Suprapubic skin (tissue), 4 donors: ENCODE measurements at places on chromosomes 1 and 21. TPM values are rescaled to one million over a fixed set of nuclear protein-coding genes. Genes with fewer than 3 reads are reported as not detected.
A peak's percentile ranks its signal among the peaks of the same experiment; 100 is the strongest.

GRCh38 chr1:88655685-88656299, 28.3 kb upstream of the PKN2 start:
- DNase-seq: no peak
- H3K4me3 ChIP-seq: no peak overlapping the region
- no peaks in the 10 kb centered on the region for H3K4me1 ChIP-seq
- H3K27ac ChIP-seq: no peak overlapping the region
- H3K27me3 ChIP-seq: no peaks in the 10 kb centered on the region

GRCh38 chr1:159973350-159973940, 19.4 kb upstream of the SLAMF9 start:
- no peak overlapping the region for H3K4me3 ChIP-seq
- no peaks in the 10 kb centered on the region for H3K27me3 ChIP-seq
- H3K36me3 ChIP-seq: no peaks in the 10 kb centered on the region
- DNase-seq: no peak
- H3K27ac ChIP-seq: no peak overlapping the region
- H3K4me1 ChIP-seq: no peaks in the 10 kb centered on the region

The HPCAL4 gene
- not detected for total RNA-seq

The DEPDC1 gene
- total RNA-seq: 0.72 TPM

The CEP170 gene
- total RNA-seq: 19.4 TPM

DNA sequence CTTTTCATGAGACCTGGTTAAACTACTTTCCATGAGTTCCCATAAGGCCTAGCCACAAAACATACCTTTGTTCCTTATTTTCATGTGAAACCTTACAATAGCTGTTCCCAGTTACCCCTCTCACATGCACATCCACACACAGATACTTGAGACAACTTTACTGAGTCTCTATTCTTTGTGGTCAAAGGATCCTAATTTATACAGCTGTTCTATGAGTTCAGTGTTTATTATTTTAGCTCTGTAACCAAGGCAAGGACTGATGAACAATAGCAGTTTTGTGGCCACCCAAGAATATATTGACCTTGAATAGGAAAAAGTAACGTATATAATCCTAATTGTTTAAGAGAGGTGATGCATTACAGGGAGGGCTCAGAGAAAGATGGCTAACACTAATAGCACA, 160.5 kb upstream of the CACYBP start:
- DNase-seq: no peak
- H3K4me1 ChIP-seq: no peaks in the 10 kb centered on the region
- no peak overlapping the region for H3K27ac ChIP-seq
- no peak overlapping the region for H3K4me3 ChIP-seq
- no peaks in the 10 kb centered on the region for H3K27me3 ChIP-seq

The NBPF15 gene
- total RNA-seq: 14.1 TPM

The RGL1 gene
- total RNA-seq: 11.8 TPM

GRCh38 chr1:38326135-38326534, 279.5 kb upstream of the POU3F1 start:
- DNase-seq: no peak
- H3K4me1 ChIP-seq: no peaks in the 10 kb centered on the region
- H3K4me3 ChIP-seq: no peak overlapping the region
- H3K27me3 ChIP-seq: no peaks in the 10 kb centered on the region
- H3K36me3 ChIP-seq: no peaks in the 10 kb centered on the region

The GOLT1A gene
- total RNA-seq: not detected

- no peaks in the 10 kb centered on the region for H3K27me3 ChIP-seq
- no peaks in the 10 kb centered on the region for H3K36me3 ChIP-seq
- H3K4me3 ChIP-seq: no peak overlapping the region
- peaks cover 8% of the 10 kb centered on the region for H3K4me1 ChIP-seq
- H3K27ac ChIP-seq: no peak overlapping the region
- DNase-seq: peak; percentile 56
These were observed 2.3 kb downstream of the EPS8L3 start for GRCh38 chr1:109761227-109762038.

The SIM2 gene
- total RNA-seq: not detected
